Stimulated activated CD4-positive, alpha-beta T cell treated with anti-CD3 and anti-CD28 coated beads, TNF-alpha, amount 100 ng/mL, for 48 hours (primary cell): ENCODE measurements at places on chromosomes 1 and 21.

- no peak for DNase-seq
Observed at GRCh38 chr1:64494659-64495058, 24.7 kb downstream of the CACHD1 start.

DNA sequence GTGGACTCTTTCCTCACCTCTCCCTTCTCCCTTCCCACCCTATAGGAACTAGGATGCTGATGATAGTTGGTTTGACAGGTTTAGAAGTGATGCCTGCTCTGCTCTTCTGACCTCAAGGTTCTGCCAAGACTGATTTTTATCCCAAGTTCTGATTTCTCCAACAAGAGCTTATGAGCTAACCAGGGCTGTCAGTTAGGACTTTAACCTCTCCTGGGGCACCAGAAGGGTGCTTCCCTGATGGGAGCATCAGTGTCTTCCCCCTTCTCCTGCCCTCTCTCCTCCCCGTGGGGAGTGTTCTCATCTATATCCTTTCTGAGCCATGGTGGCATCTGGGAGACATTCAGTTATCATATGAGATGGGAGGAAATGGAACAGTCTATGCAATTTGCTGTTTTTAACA is 44.0 kb downstream of the ATP2B4 start:
- no peak for DNase-seq

DNA sequence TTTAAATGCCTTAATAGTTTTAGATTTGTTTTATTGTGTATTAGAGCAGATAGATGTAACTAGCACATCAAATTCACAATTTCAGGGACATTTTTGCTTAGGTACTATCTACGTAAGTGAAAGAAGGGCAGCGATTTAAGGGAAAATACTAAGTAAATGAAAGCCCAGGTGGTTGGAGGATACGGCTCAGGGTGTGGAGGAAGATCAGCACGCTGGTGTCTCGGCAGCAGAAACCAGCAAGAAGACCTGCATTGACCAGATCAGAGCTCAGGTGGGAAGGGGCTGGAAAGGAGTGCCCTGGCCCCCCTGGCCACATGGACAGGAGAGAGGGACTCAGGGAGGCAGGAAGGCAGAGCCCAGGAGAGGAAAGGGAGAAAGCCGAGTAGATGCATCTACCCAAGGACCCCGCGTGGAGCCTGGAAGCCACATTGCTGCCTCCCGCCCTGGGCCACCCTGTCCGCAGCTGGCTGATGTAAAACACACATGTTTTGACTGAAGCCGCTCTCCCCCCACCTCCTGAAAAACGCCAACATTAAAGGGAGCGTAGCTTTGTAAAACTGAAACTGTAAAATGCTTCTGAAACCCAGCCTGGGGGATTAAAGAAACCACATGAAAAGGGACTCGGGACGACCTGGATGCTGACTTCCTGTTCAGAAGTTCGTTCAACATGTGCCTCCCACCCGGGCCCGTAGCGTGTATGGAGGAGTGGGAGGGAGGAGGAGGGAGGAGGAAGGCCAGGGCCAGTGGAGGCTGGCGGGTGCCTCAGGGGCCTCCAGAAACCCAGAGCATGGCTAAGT is 72.6 kb upstream of the TARDBP start:
- DNase-seq, result peak; percentile 40

DNA sequence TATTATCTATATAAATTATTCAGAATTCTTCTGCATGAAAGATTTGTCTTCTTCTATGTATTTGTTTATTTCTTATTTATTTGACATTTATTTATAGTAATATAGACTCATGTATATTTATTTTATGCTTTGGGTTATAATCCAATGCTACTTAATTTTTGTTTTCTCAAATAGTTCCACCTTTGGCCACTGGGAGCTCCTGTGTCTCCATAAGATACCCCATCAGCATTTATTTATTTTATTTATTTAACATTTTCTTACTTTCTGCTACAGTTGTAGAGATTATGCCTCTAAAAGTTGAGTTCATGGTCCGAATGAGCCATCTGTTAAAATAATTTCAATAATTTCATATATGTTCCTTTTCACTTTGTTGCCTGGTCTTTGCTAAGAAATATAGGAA is 289.4 kb downstream of the ADGRL2 start:
- no peak for DNase-seq

DNA sequence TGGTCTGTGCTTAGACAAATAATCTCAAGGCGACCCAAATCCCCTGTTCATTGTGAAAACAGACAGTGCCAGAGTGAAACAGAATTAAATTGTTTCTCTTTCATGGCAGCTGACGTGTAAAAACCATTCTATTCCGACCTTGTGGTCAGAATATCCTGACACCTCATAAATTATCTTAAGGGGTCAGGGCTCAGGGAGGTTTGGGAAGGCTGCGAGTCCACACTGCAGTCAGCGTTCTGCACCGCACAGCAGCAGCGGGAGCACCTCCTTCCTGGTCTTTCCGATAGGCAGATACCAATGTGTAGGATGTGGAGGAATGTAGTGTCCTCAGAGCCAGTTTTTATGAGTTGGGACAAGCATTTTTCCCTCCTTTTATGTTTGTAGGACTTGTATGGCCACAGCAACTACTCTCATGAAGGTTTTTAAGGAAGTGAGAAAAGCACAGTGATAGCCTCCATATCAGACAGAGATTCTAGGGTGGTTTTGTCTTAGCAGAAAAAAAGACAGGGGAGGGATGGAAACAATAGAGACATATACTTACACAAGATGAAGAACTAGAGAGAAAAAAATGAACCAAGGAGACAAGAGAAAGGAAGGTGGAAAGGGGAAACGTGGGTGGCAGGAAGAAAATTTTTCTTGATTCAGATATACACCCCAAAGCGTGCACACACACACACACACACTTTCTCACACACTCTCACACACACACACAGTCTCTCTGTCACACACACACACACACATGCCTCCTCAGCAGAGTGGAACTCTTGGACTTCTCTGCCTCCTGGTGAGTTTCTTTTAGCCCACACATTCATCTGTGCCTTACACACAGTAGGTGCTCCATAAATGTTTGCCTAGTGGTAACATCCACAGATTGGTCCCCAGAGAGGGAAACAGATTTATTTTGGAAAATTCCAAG is 68.6 kb downstream of the NTMT2 start:
- DNase-seq, result no peak

- DNase-seq, result no peak
Observed at GRCh38 chr1:24939675-24940193, 9.7 kb upstream of the RUNX3 start.
